ENCODE measurements at places on chromosomes 12 and 14.

GRCh38 chr12:93707836-93708235 lies 30.7 kb downstream of the CRADD start:
- no peak for DNase-seq

DNA sequence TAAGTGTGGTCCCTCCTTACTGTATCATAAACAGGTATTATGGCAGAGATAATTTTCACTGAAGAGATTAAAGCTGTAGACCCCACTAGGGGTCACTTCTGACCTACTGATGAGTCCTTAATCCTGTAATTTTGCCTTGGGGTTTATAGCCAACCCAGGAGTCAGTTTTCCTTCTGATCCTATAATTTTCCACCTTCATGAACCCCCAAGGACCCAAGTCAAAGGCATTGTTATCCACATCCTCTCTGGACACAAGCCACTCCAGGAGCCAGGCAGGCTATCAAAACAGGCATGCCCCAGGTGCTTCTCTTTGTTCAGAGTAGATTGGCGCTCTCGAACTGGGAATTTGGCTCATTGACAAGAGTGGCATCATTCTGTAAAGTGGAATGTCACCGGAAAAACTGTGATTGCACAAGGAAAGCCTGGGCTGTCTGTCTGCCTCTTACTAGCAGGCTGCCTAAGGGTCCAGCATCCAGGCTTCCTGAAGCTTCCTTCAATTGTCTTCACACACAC lies 1523.2 kb upstream of the FLRT2 start:
- DNase-seq: peak; percentile 57

DNA sequence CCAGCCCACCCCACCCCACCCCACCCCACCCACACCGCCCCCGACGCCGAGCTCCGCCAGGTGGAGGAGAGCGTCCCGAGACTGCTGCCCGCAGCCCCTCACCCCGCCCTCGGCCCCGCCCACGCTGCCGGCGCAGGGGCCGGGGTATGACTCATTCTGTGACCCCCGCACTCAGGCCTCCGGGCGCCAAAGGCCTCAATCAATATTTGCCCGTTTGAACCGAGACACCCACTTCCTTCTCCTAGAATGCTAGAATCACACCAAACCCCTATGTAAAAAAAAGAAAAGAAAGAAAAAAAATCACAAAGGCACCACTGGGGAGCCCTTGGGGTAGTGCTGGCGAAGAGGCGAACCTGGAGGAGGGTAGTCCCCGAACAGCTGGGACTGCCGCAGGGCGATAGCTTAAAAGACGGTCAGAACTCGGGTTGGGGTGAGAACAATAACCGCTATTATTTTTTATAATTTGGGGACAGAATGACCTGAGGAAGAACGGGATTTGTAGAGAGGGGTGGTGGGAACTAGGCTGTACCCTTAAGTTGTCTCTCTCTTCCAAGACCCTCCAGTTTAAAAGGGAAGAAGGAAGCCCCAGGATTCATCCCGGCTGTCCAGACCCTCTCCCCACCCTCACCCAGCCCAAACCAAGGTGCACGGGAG lies 894 bp downstream of the KRT8 start:
- peak; percentile 33 for DNase-seq

GRCh38 chr14:69066396-69067171 lies 86.3 kb downstream of the DCAF5 start:
- DNase-seq: no peak

DNA sequence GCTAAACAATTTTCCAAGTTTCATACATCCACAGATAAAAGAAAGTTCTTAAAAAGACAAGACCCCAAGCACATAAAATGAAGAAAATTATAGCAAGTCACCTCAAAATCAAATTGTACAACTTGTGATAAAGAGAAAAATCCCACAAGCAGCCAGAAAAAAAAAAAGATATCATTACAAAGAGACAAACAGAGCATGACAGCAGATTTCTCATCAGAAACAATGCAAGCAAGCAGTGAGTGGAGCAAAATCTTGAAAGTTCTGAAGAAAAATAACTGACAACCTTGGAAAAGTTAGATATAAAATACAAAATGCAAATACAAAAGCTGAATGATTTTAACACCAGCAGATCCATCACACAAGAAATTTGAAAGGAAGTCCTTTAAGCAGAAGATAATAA lies 194.5 kb upstream of the SOX5 start:
- DNase-seq: no peak

- DNase-seq: no peak
These were observed 148.0 kb upstream of the NUDT4 start for GRCh38 chr12:93229494-93230325.

DNA sequence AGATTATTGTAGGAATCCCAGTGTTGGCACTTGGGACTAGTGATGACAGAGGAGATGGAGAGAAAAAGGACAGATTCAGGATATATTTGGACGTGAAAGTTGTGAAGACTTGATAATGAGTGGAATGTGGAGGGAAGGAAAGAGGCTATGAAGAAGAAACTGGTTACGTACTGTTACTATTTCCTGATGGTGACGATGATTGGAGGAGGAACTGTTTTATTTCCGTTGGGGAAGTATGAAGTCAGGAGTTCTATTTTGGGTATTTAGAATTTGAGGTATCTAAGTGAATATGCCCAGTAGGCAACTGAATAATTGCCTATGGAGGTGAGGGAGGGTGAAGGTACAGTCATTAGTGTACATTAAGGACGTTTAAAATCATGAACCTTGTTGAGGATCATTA lies 207.2 kb downstream of the TMTC2 start:
- no peak for DNase-seq

DNA sequence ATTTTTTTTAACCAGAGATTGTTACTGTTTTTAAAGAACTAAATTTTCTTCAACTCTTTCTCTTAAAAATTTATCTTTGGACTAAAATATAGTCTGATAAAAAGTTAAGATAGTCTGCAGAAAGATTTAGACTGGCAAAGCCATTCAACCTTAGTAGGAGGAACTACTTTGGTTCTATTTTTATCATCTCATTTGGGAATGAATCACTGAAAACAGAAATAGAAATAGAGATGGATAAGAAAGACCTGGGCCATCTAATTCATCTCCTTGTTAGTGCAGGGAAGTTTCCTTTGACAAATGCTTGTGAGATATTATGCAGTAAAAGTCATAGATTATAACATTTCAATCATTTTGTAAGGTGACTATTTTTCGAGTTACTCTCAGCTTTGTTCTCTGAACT lies 263.2 kb upstream of the NPAS3 start:
- DNase-seq: no peak

DNA sequence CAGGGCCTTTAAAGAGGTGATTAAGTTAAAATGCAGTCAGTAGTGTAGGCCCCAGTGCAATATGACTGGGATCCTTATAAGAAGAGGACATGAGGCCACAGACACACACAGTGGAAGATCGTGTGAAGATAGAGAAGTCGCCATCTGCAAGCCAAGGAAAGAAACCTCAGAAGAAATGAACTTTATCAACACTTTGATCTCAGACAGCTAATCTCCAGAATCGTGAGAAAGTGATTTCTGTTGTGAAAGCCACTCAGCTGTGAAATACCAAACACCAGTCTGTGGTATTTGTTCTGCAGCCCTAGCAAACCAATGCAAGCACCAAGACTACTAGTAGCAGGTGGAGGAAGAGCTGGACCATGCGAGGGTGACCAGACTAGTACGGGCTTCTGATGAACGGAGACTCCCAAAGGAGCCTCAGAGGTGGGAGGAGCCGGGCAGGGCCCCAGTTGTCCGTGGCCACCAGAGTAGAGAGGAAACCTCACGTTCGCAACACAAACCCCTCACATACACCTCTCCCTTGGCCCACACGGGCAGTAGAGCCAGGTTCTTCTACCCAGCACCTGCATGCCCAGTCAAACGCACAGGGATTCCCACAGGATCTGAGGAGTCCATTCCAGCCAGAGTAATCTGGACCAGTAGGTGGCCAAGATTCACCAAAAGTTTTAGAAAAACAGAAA lies 243.0 kb downstream of the TTC8 start:
- DNase-seq: no peak
